ENCODE measurements at places on chromosomes 13 and 19. TPM values are rescaled to one million over a fixed set of nuclear protein-coding genes. Genes with fewer than 3 reads are reported as not detected.

The OR7A5 gene
- total RNA-seq, result not detected

The MAP4K1 gene
- total RNA-seq, result 0.27 TPM

The CRB3 gene
- total RNA-seq, result 4.3 TPM

The ZNF442 gene
- 7.1 TPM for total RNA-seq

The TNFSF11 gene
- not detected for total RNA-seq

The EID2 gene
- 10.2 TPM for total RNA-seq

The PEG3 gene
- total RNA-seq, result 149 TPM

The THSD1 gene
- 8.3 TPM for total RNA-seq

The PRR19 gene
- 1.4 TPM for total RNA-seq

The CDX2 gene
- not detected for total RNA-seq

The TMEM190 gene
- not detected for total RNA-seq

The SIGLEC11 gene
- 0.36 TPM for total RNA-seq

The ZIC5 gene
- total RNA-seq, result 33.5 TPM

The FXYD7 gene
- total RNA-seq, result 5.2 TPM

The OR10H1 gene
- not detected for total RNA-seq

The ATP4A gene
- not detected for total RNA-seq

The LRRC4B gene
- 70.5 TPM for total RNA-seq

The KL gene
- 1.5 TPM for total RNA-seq

The COL4A2 gene
- 164 TPM for total RNA-seq

The GTF2F2 gene
- total RNA-seq, result 17.6 TPM

The SLITRK1 gene
- 11.0 TPM for total RNA-seq

The KLK14 gene
- total RNA-seq, result not detected

The LAIR1 gene
- total RNA-seq, result 2.1 TPM

The ADM5 gene
- total RNA-seq, result 1.5 TPM

The KIR3DL3 gene
- not detected for total RNA-seq

The HRC gene
- total RNA-seq, result 0.91 TPM

The ADPRHL1 gene
- total RNA-seq, result 5.0 TPM

The PNMA8C gene
- total RNA-seq, result 8.9 TPM

The SYDE1 gene
- 3.2 TPM for total RNA-seq

The CCDC106 gene
- total RNA-seq, result 6.6 TPM

The ONECUT3 gene
- not detected for total RNA-seq

The KIR3DL1 gene
- total RNA-seq, result not detected
